ENCODE measurements at places on chromosomes 16 and 17. TPM values are rescaled to one million over a fixed set of nuclear protein-coding genes. Genes with fewer than 3 reads are reported as not detected.

DNA sequence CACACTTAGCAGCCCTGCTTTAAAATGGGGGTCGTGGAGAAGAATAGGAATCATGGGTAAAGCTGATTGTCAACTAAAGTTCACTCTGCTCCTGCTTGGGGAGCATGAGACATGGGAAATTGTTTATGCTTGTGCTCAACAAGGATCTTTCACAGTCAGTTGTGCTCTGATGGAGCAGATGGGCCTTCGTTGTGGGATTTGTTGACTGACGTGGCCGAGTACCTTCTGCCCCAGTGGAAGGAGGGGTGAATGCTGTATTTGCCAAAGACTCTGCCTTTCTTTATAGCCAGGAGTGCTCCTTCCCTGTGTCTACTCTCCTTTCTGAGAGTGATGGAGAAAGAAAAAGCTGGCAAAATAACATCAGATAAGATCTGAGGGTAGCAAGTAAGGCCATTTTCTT, 11.4 kb downstream of the ARSG start:
- no peak for DNase-seq

The UTS2R gene
- total RNA-seq, result not detected

DNA sequence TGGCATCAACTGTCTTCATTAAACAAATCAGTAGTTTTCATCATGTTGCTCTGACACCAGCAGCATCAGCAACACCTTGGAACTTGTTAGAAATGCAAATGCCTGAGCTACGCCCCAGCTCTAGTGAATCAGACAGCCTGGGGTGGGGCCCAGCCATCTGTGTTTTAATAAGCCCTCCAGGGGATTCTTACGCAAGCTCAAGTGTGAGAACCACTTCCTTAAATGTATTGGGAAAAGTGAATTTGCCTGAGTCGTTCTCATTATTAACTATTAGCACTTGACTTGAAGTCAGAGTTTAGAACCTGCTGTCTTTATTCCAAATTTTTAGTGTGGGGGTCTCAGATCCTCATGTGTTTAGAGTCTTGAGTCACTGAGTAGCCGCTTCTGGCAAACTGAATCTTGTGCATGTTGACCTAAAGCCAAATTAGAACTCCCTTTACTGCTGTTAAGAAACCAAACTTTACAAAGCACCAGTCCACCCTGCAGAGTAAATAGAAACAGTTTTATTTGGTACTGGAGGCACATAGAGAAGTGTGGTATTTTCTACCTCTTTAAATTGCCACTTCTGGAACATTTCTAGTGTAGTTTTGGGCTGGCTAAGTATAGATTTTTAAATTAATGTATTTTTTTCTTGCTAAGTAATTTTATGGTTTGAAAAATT, 137.4 kb upstream of the COX10 start:
- peak; percentile 53 for DNase-seq

- DNase-seq, result no peak
Observed at GRCh38 chr16:50594308-50595260, 46.4 kb downstream of the NKD1 start.

DNA sequence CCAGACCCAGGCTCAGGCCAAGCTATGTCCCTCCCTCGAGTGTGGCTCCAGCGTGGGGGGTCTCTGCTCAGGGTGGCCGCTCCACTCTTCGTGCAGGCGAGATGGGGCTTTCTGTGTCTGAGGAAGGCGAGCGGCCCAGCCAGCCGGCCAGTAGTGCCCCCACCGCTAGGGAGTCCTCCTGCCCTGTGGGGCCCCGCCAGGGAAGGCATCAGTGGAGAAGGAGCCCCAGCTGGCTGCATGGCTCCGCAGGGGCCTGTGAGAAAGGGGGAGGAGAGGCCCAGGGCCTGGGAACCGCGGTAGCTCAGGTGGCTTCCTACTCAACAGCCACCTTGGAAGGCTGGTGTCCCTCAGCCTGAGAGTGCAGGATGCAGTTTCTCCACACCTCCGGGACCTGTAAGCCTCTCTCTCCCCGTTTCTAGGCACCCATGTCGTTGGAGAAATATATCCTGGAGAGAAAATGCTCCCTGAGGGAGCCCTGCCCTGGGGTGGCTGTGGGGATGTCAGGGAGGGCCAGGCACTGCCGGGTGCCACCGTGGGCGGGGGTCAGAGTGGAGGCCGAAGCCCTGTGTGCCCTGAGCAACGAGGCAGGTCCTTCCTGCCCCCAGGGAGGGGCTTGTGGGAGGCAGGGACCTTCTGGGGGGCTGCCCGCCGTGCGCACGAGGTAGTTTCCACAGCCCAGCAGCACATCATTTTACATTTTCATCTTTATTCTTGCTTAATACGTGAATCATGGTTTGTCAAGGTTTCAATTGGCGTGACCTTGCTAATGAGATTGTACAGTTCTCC, 3.3 kb downstream of the PIGQ start:
- DNase-seq, result no peak

GRCh38 chr16:51107742-51108141, 43.3 kb downstream of the SALL1 start:
- no peak for DNase-seq

- no peak for DNase-seq
Observed at GRCh38 chr16:25838724-25839186, 147.0 kb downstream of the HS3ST4 start.

DNA sequence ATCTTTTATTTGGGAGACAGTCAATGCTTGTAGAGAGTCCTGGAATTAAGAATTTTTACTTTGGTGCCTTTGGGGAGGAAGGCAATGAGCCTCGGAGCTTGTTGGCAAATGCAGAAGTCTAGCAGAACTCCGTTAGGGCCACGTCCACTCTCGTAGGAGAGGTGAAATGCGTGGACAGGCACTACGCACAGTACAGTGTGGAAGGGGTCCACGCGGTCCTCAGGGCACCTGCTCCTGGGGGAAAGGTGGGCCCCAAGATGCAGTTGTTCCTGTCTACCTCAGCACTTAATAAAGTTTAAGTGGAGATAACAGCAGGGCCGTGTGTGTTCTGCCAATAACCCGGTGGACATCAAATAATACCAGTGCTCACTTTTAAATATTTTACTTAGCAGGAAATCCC, 1.8 kb downstream of the RAB11FIP3 start:
- DNase-seq, result no peak

The KRTAP1-5 gene
- total RNA-seq, result not detected

The TLCD2 gene
- total RNA-seq, result 4.5 TPM

- DNase-seq, result no peak
Observed at GRCh38 chr16:10240854-10241613, 58.8 kb upstream of the GRIN2A start.

DNA sequence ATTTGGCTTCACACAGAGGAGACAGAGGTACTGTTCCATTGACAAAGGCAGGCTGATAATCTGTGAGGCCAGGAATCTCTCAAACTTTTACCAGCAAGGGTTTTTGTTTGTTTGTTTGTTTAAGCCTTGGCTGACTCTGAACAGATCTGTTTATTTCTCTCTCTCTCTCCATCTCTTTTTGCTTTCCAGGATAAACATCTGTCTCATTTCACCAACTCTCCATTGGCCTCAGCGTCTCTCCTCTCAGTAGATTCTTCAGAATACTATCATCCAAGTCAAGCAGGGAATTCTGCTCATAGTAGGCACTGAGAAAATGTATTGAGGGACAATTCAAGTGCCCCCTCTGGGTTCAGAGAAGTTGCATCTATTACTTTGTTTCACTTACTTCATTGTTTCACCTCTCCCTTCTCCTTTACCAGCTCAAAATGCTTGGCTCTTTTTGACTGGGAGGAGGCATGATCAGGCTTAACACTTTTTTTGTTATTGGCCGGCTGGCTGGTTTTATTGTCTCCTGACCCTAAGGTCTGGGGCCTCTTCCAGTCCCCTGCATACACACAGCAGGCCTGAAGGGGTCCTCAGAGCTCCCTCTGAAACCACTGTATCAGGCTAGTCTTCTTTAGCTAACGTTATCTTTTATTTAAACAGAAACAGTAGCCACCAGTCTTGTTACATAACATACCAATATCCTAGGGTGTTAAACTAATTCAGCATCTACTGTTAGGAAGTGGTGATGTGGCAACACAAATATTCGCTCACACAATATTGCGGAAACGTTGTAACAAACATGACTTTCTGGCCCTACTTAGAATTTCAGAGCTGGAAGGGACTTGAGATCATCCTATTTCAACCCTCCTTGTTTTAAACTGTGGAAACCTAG, 2.0 kb upstream of the YPEL2 start:
- DNase-seq, result peak; percentile 89

DNA sequence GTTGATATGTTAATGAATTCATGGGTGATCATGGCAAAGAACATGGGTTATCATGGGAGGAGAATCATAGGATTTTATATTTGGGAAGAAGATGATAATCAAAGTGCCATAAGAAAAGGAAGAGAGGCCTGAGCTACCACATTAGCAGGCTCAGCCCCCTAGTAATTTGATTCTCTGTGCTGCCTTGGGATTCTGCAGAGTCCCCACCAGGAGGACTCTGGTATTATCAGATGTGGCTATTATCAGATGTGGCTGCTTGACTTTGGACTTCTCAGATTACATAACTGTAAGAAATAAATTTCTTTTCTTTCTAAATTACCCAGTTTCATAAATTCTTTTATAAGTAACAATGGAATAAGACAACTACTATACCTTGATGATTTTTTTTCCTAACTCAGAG, 137.6 kb downstream of the ITFG1 start:
- no peak for DNase-seq

- DNase-seq, result no peak
Observed at GRCh38 chr17:67440277-67441051, 63.4 kb downstream of the PITPNC1 start.

The TBC1D3B gene
- 1.7 TPM for total RNA-seq

- DNase-seq, result no peak
Observed at GRCh38 chr16:79659344-79659743, 58.8 kb upstream of the MAF start.

The NPIPB13 gene
- 3.6 TPM for total RNA-seq

GRCh38 chr17:6913608-6914443, 82.0 kb upstream of the ALOX12 start:
- peak; percentile 68 for DNase-seq

GRCh38 chr17:59501690-59502089, 63.7 kb upstream of the DHX40 start:
- DNase-seq, result no peak

DNA sequence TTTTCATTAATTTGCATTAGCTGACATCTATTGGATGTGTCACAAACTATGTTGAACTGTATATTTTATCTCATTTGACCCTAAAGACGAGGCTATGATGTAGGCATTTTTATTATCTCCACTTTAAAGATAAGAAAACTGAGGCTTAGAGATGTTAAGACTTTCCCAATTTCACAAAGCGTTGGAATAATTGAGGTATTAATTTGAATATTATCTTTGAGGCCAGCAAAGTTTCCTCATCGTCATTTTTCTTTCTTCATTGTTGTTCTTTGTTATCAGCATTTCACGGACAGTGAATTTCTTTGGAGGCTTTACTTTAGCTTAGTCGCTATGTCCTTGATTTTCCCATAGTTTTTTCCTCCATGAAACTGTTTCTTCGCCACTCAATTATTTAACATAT, 227.5 kb upstream of the MYOCD start:
- DNase-seq, result no peak

DNA sequence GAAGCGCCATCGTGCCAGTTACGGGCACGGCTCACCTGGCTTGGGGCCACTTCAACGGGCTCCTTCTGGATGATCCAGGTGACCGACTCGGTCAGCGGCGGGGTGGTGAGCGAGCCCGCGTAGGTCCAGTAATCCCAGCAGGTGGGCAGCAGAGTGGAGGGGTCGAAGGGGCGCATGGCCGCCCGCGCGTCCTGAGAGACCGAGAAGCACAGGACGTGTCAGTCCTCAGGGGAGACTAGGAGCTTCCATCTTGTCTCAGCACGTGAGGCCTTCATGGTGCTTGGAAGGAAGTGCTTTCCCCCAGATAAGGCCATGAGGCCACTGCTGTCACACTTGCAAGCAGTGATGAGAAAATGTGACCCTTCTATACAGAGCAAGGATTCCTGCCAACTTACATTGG, 22.5 kb upstream of the SLC7A5 start:
- DNase-seq, result no peak

- no peak for DNase-seq
Observed at GRCh38 chr16:57534337-57534880, 2.0 kb downstream of the CCDC102A start.

The GNG13 gene
- not detected for total RNA-seq

The PRSS53 gene
- total RNA-seq, result 2.4 TPM
